Keratinocyte (primary cell): ENCODE measurements at places on chromosomes 5 and 9. TPM values are rescaled to one million over a fixed set of nuclear protein-coding genes. Genes with fewer than 3 reads are reported as not detected.

KIF20A gene
- polyA plus RNA-seq, result 2.3 to 18.5 TPM (median 17.1 TPM) in 3 replicates

RAD1 gene
- polyA plus RNA-seq, result 14.4 to 23.1 TPM (median 14.9 TPM) in 3 replicates

SPATA31C1 gene
- polyA plus RNA-seq, result not detected in 3 replicates

TRIM32 gene
- polyA plus RNA-seq, result 21.3 to 23.8 TPM (median 23.2 TPM) in 3 replicates

CKMT2 gene
- not detected in 3 replicates for polyA plus RNA-seq

CENPK gene
- 3.2 to 15.4 TPM (median 7.4 TPM) in 3 replicates for polyA plus RNA-seq

ZCCHC7 gene
- polyA plus RNA-seq, result 11.9 to 17.1 TPM (median 16.5 TPM) in 3 replicates

PRR16 gene
- polyA plus RNA-seq, result 0.05 to 0.23 TPM (median 0.20 TPM) in 3 replicates

- DNase-seq, result no peak
Measured at GRCh38 chr5:78003919-78004318, 227.8 kb upstream of the TBCA start.

GRCh38 chr9:133403766-133404453 is 13.9 kb downstream of the REXO4 start:
- DNase-seq, result peak; percentile 70

DNA sequence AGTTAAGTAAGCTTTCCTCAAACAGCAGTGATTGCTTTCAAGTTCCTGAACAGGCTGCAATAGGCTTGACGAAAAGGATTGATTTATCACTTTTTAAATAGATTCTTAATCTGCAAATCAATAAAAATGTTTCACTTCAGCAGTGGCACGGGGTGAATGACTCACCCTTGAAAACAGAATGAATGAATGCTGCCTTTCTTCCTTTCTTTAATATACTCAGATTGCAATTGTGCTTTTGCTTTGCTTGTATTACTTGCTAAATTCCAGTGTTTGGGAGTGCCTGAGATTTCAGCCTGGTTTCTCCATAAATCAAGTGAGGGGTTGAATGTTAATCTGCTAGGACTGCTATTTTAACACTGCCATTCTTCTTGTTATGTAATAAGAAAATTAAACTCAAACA is 1293.8 kb downstream of the PTPRD start:
- DNase-seq, result no peak

GRCh38 chr9:137671721-137672120 is 52.9 kb downstream of the EHMT1 start:
- no peak for DNase-seq

- DNase-seq, result no peak
Measured at GRCh38 chr5:14737291-14737690, 72.8 kb downstream of the OTULIN start.

DNA sequence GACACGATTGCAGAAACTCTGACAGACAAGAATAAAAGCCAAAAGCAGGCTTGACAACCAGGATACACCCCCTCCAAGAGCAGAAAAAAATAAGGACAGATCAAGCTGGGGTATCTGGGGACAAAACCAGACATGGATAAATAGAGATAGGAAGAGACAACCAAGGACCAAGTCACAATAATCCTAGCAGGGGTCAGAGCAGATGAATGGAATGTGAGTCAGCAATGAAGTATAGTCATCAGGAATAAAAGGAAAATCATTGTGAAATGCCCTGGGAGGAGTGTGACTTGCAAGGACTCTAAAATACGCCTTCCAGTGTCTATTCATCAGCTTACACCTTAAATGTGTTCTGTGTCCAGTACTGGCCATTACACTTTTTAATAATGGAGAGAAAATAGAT is 206.8 kb downstream of the CAAP1 start:
- DNase-seq, result no peak

DNA sequence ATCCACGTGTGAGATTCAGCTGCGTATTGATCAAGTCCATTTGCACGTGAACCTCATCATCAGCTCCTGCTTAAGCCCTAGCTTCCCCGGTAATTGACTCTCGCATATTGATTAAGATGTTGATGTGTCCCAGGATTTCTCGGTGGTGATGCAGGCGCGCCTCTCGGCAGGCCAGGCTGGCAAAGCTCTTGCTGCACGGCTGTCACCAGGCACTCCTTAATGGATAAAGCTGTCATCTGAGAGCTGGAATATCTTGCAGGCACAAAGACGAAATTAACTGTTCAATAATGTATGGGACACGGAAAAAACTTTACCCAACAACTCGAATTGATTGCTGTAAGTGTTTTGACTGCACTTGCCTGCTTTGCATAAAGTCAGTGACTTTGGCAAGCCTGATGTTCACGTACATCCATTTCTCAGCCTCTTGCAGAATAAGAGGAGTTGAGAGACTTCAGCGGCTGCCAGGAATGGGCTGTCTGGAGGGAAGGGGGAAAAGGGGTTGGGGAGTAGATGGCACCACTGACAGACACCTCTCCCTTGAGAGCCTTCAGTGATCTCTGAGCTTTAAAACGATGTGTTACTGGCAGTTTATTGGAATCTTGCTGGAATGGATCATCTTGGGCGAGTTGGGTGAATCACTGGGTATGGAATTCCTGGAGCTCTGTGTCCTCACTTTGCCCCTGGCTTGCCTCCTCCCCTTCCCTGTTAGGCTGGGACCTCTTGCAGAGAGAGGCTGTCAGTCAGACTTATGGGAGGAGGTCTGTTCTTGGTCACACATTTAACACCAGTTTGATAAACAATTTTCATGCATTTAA is 650.3 kb downstream of the CCDC171 start:
- DNase-seq, result peak; percentile 19

DNA sequence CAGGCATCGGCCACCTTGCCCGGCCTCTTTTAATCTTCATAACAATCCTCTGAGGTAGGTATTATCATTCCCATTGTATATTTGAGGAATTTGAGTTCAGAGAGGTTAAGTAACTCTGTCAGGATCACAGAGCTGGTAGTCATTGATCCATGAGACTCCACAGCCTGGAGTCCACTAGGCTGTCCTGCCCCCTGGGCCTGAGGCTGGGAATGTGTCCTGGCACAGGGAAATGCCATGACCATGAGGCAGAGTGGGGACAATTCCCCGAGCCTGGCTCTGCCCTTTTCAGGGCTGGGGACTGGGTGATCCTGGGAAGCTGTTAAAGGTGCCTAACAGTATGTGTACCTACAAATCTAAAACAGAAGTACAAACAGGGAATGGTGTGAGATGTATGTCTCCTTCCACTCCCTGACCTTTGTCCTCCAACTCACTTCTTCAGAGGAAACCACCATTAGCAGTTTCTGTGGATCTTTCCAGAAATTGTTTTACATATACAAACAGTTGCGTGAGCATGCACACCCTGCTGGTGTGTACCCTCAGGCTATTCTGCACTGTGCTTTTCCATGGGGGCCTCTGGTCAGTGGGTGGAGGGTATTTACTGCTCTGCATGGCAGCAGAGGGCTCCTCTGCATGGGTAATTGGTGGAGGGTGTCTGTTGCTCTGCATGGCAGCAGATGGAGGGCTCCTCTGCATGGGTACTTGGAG is 53.8 kb downstream of the NDST1 start:
- no peak for DNase-seq

- DNase-seq, result no peak
Measured at GRCh38 chr9:113993838-113994540, 84.1 kb downstream of the AMBP start.

DNA sequence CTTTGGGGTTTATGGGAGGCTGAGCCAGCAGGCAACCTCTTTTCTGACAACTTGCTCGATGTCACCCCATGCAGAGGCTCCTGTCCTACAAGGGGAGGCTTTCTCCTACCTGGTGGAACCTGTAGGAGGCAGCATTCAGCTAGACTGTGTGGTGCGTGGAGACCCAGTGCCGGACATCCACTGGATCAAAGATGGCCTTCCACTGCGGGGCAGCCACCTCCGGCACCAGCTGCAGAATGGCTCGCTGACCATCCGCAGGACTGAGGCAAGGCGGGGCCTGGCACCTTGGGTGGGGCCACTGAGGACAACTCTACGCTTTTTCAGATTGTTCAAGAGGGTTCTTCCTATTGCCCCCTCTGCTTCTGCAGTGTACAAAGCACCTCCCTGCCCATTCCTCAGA is 36.1 kb upstream of the ASS1 start:
- no peak for DNase-seq

DNA sequence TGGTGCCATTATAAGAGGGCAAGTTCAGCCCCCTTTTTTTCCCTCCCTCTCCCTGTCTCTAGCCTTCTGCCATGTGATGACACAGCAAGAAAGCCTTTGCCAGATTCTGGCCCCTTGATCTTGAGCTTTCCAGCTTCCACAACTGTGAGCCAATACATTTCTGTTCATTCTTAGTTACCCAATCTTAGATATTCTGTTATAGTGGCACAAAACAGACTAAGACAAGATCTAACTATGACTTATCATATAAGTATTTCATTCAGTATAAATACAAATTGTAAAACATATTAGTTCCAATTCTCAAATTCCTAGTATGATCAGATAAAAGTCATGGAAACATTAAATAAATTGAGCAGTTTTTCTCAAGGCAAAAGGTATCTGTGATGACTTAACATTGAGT is 276.3 kb downstream of the COX7C start:
- DNase-seq, result no peak

- no peak for DNase-seq
Measured at GRCh38 chr9:126383406-126384046, 56.9 kb downstream of the MVB12B start.

GRCh38 chr5:158816011-158816696 is 283.6 kb downstream of the EBF1 start:
- DNase-seq, result no peak

DNA sequence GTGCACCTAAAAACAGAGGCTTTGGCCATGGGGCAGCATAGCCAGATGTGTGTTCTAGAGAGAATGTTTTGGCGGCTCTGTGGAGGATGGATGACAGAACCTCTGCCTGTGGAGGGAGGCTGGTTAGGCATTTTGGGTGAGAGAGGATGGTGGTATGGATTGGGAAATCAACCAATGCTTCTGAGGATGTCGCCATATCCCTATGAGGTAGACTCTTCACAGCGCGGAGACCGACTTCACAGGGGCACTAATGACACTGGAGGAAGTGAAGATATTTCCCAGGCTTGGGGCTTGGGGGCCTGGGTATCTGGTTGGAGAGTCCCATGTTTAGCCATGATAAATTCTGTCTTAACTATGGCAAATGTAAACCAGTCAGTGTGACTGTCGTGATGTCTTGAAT is 140.6 kb upstream of the KLF4 start:
- no peak for DNase-seq

DNA sequence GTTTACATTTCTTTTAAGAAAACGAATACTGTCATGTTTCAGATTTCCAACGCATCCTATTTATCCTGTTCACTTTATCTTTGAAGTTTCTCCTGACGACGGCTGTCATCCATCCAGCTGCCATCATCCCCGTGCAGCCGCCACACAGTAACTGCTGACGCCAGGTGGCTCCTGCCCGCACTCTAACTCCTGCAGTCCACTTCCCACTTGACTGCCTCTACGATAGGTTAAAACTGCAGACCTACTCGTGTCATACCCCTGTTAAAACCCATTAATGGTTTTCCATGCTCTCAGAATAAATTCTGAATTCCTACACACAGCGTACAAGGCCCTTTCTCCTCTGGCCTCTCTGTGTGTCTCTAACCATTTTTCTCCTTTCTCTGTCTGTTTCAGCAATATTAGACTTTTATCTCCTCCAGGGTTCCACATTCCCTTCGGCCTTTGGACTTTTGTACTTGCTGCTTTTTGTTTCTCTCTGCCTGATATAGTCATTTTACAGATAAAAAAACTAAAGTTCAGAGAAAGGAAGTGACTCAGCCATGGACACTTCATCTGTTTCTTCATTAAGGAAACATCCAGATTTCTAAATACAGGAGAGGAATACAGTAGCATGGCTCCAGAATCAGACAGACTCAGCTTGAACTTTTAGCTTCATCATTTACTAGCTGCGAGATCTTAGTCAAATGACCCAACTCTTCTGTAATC is 84.9 kb downstream of the ADAMTS12 start:
- no peak for DNase-seq
